BJ (cell line): ENCODE measurements at places on chromosomes 2 and 18.
A peak's percentile ranks its signal among the peaks of the same experiment; 100 is the strongest.

- DNase-seq = no peak
These were observed 272.1 kb upstream of the RND3 start for GRCh38 chr2:150759531-150759930.

- DNase-seq = no peak
These were observed 45.8 kb downstream of the HS6ST1 start for GRCh38 chr2:128272601-128273468.

GRCh38 chr18:7133181-7133580 is 15.6 kb upstream of the LAMA1 start:
- peak; percentile 12 for DNase-seq

- DNase-seq = no peak
These were observed 23.6 kb downstream of the IL1R2 start for GRCh38 chr2:102015399-102015798.

DNA sequence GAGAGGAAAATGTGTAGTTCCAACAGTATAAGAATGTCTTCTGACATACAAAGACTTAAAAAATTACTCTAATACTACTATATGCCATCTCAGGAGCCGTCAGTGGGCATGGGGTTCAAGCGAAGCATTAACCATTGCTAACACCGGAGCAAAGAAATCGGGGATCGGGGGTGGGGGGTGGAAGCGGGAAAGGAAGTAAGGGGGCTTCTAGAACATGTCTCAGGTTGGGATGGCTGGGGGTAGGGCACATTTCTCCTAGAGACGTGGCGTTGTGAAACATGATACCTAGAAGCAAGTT is 702 bp downstream of the LMAN1 start:
- no peak for DNase-seq

- DNase-seq = no peak
These were observed 61.3 kb downstream of the MGAT4A start for GRCh38 chr2:98669675-98670074.

DNA sequence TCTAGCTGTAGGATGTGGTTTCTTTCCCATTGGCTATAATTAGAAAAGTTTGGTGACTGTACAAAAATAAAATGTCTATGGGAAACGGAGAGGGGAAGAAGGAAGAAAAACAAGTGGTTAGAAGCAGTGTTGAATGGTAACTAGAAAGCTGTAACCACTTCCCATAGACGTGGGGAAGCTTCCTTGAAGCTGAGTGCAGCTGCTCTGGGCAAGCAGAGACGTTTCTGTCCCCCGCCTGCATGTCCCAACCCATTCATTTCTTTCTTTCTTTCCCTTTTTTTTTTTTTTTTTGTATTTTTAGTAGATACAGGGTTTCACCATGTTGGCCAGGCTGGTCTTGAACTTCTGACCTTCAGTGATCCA is 367.8 kb upstream of the HS6ST1 start:
- DNase-seq = no peak

DNA sequence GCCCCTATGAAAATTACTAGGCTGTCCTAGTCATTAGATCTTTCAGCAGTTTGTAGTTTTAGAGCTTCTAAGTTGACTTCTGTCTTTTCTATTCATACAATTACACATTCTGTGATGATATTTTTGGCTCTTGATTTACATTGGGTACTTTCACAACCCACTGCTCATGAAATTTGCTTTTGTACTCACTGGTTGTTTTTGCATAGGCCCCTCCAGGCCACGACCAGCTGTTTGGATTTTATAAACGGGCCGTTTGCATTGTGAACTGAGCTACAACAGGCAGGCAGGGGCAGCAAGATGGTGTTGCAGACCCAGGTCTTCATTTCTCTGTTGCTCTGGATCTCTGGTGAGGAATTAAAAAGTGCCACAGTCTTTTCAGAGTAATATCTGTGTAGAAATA is 193.8 kb downstream of the RPIA start:
- no peak for DNase-seq

DNA sequence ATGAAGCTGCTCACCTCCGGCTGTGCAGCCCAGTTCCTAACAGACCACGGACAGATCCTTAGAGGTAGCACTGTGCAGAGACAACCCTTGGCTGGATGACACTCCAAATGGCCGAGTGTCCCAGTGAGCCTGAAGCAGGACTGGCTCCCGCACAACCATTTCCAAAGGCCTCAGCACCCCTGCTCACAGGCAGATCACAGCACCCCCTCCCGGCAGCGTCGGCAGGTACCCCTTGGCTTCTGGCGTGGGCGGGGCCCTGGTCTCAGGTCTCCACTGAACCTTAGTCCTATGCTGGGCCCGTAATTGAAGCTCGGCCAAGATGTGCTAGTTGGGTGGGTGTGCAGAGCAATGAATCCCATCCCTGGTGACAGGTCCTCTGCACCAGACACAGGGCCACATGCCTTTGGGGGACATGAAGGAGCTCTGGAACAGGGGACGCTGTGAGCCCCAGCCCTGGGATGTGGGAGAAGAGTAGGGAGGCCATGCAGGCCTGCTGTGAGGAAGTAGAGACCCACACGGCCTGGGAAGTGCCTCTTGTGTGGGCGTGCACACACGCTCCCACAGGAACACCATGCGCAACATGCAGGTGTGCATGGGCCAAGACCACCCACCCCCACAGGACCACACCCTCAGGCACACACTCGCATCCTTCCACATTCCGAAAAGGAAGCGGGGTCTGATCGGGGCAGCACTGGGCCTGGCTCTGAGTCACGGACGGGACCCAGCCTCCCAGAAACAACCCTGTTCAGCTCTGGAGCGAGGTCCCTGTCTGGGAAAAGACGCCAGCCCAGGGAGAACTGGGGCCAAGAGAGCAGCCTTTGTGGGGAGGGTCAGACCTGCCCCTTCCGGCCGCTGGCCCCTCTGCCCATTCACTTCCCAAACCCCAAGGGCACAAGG is 2.8 kb downstream of the DUSP2 start:
- DNase-seq = no peak

GRCh38 chr2:37865640-37866039 is 59.4 kb upstream of the RMDN2 start:
- DNase-seq = no peak

- DNase-seq = no peak
These were observed 861.8 kb downstream of the BCL11A start for GRCh38 chr2:59691518-59692190.

DNA sequence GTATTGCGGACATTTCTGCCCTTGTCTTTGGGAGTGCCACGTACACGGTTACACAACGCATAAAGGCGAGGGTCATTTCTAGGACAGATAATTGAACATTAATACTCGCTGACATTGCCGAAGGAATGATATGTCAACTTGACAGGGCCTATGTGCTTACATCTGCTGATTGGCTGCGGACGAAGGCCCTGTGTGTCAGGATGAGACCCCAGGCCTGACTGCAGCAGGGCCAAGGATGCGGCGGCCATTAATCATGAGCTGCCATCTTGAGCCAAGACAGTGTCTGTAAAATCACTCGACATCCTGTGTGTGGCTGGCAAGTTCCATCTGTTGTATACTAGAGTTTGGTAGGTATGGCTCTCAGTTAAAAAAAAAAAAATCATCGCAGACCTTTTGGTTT is 96.6 kb downstream of the MEIS1 start:
- no peak for DNase-seq

GRCh38 chr2:168470320-168471162 is 14.5 kb downstream of the CERS6 start:
- DNase-seq = no peak

DNA sequence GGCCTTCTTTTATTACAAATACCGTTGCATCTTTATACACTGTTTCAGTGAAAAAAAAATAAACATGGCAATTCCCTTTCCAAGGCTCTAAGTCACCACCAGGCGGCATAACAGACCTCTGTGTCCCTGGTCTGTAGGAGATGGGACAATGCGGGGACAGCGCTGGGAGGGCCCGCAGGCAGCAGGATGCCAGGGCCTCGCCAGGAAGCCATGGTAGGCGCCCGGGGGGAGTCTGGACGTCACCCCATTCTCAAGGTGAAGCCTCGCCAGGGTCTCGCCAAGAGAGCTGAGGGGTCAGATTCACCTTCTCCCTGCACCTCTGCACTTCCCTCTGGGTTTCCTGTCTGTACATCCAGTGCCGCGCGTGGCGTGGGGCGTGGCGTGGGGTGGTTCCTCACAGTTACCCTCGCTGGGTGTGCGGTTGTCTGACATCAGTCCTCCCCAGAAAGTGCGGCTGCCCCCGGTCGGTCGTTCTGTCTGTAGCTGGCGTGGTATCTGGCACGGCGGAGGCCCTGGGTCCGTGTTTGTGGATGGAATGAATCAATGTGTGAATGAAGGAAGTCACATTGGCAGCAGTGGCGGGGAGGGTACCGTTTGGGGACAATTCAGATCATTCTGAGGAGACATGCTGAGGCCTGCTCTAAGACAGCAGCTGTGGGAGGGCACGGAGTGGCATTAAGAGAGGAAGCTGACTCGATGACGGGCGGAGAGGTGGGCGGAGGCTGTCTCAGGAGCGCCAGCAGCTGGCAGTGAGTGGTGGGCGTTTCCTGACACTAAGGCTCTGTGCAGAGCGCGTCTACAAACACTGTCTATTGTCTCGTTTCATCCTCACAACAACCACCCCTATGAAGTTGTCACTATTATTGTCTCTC is 46.0 kb downstream of the LRRFIP1 start:
- DNase-seq = no peak

- no peak for DNase-seq
These were observed 1.8 kb upstream of the GBX2 start for GRCh38 chr2:236169741-236170589.

DNA sequence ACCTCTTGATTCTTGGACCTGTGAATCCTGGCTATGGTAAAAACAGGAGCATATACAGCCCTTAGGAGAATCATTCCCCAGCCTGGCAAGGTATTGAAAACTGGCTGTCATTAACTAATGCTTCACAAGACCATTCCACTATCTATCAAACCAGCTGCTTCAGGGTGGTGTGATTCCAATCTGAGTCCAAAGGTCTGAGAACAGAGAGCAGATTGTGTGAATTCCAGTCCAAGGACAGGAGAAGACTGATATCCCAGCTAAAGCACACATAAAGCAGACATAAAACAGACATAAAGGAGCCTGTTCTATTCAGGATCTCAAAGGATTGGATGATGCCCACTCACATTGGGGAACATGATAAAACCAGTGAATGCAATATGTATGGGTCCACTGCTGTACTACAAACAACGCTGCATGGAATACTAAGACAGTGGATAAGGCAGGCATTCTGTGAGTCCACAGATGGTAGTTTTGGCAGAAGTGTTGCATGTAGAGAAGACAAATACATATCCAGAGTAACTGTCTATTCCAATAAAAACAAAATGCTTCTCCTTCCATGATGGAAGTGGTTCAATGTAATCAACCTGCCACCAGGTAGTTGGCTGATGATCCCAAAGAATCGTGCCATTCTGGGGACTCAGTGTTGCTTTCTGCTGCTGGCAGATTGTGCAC is 363.9 kb downstream of the KCNJ3 start:
- DNase-seq = no peak

- no peak for DNase-seq
These were observed 7.6 kb downstream of the WDFY1 start for GRCh38 chr2:223937535-223937934.

- no peak for DNase-seq
These were observed 249.4 kb downstream of the MYCN start for GRCh38 chr2:16189836-16190160.

DNA sequence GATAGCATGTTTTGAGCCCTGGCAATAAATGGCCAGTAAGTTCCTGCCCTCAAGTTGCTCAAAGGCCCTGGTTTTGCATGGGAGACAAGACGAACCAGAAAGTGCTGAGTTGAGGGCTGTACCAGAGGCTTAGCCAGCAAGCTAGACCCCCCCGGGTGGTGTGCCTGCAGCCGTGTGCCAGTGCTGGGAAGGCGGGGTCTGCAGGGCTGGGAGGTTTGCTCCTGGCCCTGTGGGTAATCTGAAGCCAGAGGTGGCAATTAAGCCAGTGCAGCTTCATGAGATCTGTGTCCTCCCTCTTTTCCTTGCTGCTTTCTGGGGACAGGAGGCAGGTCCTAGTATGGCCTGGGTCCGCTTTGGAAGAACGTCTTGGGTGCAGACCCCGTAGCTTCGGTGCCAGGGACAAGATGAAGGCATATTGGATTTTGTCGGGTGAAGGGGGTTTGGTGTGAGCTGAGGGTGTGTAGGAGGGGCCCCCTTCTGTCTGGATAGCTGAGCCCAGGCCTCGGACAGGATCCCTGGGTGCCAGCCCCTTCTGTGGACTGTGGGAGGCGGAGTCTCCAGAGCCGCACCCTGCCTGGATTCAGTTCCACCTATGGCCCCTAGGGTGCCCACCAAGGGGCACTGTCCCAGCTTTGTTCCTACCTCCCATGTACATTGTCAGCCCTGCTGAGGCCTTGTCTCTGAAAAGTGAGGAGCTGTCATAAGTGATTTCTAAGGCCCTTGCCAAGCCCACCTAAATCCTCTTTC is 15.6 kb downstream of the ATOH8 start:
- no peak for DNase-seq

GRCh38 chr18:8536922-8537321 is 72.3 kb upstream of the RAB12 start:
- no peak for DNase-seq

- DNase-seq = no peak
These were observed 19.6 kb downstream of the AQP12A start for GRCh38 chr2:240711296-240711695.

DNA sequence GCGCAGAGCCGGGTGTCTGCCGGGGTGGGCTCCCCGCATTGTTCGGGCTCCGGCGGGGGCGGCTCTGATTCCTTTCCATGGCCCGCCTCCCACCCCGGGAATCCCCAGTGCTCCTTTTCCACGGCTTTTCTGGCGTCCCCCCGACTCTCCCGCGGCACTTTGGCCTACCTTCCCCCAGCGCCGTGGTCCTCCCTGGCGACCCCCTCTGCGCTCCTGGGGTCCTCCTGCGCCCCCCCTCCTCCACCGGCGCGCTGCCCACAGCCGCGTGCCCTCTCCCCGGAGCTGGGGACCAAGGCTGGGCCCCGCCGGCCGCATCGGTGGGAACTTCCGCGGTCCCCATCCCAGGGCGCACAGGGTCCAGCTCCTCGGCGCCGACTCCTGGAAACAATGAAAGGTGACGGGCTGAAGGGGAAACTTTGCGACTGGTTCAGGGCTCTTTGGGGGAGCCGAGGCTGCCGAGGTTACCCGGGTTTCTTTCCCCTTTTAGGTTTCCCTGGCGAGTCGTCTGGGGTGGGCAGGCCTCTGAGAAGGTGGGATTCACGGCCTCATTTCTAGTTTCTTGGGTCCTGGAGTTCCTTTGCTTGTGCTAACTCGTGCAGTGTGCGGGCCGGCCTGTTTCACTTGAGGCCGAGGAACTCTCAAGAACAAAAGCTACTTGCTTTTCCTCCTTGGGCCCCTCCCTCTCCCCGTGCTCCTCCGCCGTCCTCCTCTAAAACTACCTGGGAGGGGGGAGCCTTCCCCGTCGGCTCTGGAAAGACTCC is 2.2 kb downstream of the TGIF1 start:
- no peak for DNase-seq

- DNase-seq = no peak
These were observed 90.6 kb upstream of the MBOAT2 start for GRCh38 chr2:9094117-9094516.

GRCh38 chr2:19864381-19864780 is 37.4 kb downstream of the TTC32 start:
- no peak for DNase-seq

- no peak for DNase-seq
These were observed 966 bp downstream of the ADCY3 start for GRCh38 chr2:24919037-24919505.

GRCh38 chr2:203498161-203498560 is 36.9 kb downstream of the RAPH1 start:
- DNase-seq = peak; percentile 53
